GM12892 (cell line): ENCODE measurements at places on chromosomes 7 and 10.
A peak's percentile ranks its signal among the peaks of the same experiment; 100 is the strongest.

GRCh38 chr7:1019789-1020610 is 24.3 kb upstream of the GPR146 start:
- no peak for DNase-seq

DNA sequence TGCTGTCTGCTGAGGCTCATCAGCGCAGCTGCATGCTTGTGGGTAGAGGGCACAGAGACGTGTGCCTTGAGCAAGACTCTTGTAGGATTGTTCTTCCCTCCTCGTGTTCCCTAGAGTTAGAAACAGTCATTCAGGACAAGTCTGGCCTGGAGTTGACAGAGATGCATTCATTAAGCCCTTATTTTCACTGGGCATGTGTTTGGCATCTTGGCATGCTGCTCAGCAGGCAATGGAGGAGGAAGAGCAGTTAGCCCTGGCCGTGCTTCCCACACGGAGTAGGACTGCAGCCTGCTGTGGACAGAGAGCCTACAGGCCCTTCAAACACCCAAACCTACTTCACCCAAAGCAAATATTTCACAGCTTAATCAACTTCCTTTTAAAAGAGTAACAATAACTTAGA is 73.0 kb upstream of the GJD4 start:
- DNase-seq = no peak

- DNase-seq = peak; percentile 98
These were observed at the start of gene SGPL1 for GRCh38 chr10:70815504-70816219. Gene SGPL1, plus strand, starts transcription at chr10:70815948. Its CDS starts 906 bp downstream, at chr10:70816854.

GRCh38 chr10:52210161-52210560 is 103.9 kb upstream of the DKK1 start:
- DNase-seq = no peak

GRCh38 chr10:75939541-75939940 is 508.1 kb downstream of the LRMDA start:
- DNase-seq = no peak

GRCh38 chr7:139370301-139370942 is 10.7 kb downstream of the LUC7L2 start:
- no peak for DNase-seq

DNA sequence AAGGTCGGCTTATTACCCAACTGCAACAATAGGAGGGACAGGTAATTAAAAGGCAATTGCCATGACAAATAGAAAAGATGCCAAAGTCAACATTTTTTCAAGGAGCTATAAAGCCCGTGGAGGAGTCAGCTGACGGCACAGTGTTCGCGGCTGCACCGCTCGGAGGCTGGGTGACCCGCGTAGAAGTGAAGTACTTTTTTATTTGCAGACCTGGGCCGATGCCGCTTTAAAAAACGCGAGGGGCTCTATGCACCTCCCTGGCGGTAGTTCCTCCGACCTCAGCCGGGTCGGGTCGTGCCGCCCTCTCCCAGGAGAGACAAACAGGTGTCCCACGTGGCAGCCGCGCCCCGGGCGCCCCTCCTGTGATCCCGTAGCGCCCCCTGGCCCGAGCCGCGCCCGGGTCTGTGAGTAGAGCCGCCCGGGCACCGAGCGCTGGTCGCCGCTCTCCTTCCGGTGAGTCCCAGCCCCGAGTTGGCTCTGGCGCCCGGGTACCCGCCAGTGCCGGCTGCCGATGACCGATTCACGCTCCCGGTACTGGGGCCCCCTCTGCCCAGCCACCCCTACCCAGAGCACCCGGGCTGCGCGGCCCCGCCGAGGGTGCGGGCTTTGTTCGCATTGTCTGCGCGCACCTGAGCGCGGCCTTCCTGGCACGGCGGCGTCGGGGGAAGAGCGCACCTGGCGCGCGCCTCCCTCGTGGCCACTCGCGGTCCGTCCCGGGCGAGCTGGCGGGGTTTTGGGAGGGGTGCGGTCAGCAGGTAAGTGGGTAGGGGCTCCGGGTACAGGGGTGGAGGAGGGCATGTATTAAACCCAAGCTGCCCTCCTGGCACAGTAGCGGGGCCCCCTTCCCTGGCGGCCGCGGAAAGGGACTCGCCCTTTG is at the start of gene VWA2:
Gene VWA2 (plus strand): TSS at position 138 of the 877 bp plus-strand sequence. CDS start 9,460 bp downstream, outside the sequence.
- DNase-seq = peak; percentile 34

DNA sequence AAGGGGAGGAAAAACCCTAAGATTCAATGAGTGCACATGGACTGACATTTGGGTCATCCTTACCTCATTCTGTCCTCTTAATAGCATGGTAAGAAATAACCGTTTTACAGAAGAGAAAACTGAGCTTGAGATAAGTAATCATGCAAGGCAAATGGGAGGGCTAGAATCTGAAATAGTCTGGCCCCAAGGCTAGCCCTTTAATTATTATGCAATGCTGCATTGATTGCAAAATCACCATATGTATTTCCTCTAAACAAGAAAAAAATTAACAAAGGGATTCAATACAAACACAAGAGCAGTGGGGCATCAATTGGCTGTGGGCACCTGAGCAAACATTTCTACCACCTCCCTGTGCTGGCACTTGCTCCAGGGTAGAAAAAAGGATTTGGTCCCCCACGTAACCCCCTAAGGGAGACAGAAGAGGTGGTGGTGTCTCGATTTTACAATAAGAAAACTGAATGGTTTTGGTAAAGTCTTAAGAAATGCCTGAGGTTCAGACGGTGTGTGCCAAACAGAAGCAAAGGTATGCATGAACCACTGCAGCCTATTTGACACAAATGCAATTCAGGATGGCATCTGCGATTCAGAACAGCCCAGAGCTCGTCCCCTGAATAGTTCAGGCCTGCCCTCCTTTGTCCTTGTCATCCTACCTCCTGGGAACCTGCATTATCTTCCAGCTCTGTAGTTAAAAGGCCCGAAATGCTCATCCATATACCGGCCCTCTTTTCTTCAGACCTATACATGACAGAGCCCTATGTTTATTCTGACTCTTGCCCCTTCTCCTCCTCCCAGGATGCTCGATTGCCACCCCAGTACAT is 23.6 kb downstream of the PIP4K2A start:
- no peak for DNase-seq

DNA sequence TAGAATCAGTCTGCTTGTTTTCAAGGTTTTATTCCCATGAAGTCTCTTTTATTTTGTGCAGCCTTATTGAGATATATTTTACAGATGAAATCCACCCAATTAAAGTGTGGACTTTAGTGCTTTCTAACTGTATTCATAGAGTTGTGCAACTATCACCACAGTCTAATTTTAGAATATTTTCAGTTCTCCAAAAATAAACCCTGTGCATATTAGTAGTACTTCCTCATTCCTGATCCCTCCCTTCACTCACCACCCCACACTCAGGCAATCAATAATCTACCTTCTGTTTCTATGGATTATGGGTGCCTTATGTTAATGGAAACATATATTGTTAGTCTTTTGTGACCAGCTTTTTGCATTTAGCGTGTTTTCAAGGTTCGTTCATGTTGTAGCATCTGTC is 185.7 kb upstream of the TMEM72 start:
- no peak for DNase-seq

GRCh38 chr7:130363026-130363847 is 17.1 kb upstream of the CPA1 start:
- DNase-seq = no peak

GRCh38 chr7:130922206-130923112 is 188.5 kb upstream of the KLF14 start:
- no peak for DNase-seq

DNA sequence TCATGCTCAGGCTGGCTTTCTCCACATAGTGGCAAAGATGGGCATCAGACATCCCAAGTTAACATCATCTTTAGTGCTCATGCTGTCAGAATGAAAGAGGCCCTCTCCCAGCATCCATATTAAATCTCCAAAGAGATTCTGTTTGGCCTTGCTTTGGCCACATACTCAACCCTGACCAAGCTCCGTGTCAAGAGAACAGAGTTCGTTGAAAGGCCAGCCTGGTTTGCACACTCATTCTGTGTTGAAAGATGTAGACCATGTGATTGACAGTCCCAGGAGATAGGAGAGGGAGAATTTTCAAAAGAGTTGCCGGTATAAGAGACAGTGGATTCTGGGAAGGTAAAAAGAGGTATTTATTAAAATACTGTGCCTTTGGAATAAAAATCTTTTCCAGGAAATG is 19.7 kb downstream of the MET start:
- no peak for DNase-seq

- no peak for DNase-seq
These were observed 24.2 kb downstream of the ADARB2 start for GRCh38 chr10:1712944-1713671.

GRCh38 chr7:53800746-53801145 is 741.4 kb upstream of the VSTM2A start:
- no peak for DNase-seq
